ENCODE measurements at places on chromosomes 11 and 22.

DNA sequence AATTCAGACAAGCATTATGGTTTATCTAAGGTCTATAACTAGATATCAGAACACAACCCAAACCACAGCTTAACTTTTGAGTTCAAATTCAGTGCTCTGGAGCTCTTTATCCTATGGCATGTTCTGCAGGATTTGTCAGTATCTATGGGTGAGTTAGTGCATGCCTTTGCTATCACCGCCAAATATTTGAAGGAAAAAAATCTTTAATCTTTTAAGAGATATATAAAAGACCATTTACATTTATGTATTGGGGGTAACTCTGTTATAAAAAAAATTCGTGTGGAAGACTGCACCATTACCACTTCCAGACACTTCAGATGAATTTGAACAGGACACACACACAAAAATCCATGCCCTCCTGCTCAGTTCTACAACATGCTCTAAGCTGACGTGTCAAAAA lies 313.5 kb upstream of the CHORDC1 start:
- no peak for DNase-seq

DNA sequence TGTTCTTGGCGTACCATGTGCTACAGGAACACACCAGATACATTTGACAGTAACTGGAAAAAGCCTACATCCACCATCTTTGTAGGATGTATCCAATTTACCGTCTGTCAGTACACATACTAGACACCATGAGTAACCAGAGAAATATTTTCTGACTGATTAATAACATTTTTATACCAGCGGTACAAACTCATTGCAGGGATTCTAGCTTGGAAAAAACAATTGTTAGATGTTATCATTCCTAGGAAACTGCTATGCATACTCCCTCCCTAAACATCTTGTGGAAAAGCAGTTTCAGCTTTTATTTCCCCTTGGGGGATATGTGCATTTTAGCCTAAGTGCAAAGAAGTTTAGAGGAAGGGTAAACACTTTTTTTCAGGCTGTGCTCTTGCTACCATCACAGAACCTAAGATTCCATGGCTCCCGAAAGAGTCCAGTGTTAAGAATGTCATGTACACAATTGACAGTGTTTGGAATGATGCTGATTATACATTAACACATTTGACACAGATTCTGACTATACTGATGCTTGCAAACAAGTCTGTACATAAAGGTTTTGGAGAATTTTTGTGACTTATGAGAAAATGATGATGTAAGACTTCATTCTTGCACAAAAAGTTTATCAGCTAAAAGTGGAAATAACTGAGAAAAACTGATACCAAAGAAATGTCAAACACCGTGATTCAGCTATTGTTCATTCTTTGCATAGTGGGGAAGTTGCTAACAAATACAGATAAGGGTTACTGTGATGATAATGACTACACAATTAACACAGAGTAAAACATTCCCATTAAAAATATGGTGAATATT lies 23.7 kb downstream of the NCF4 start:
- no peak for DNase-seq

DNA sequence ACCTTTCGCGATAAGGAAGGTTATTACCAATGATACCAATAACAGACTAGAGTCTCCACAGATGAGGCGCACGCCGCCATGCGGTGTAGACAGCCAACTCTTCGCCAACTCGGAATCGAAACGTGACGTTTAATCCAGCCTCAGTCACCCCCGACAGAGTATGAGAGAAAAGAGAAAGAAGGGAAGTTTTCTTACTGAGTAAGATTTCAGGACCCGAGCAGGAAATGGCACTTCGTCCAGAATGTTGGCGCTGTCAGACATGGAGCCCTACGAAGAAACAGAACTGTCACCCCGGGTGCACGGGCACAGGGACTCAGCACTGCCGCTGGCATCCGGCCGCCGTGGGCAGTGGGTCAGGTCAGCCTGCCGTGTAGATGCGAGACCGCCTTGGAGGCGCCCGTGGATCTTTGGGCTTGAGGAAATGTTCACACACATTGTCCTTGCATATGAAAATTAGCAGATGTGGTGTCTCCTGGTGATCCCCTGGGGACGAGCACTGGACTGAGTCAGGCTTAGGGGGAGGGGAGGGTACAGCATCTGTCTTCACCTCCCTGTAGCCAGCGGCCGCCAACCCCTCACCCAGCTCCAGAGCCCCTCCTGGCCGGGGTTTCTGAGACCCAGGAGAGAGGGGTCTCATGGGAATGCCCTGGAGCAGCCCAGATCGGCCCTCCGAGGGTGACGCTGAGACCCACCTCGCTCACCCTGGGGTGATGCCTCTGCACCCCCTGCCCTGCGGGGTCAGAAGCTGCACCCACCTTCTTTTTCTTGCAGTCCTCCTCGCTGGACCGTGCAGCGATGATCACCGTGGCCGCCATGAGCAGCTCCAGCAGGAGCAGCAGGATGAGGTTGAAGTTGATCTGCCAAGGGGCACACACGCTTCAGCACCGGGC lies 8.3 kb downstream of the MLC1 start:
- no peak for DNase-seq

DNA sequence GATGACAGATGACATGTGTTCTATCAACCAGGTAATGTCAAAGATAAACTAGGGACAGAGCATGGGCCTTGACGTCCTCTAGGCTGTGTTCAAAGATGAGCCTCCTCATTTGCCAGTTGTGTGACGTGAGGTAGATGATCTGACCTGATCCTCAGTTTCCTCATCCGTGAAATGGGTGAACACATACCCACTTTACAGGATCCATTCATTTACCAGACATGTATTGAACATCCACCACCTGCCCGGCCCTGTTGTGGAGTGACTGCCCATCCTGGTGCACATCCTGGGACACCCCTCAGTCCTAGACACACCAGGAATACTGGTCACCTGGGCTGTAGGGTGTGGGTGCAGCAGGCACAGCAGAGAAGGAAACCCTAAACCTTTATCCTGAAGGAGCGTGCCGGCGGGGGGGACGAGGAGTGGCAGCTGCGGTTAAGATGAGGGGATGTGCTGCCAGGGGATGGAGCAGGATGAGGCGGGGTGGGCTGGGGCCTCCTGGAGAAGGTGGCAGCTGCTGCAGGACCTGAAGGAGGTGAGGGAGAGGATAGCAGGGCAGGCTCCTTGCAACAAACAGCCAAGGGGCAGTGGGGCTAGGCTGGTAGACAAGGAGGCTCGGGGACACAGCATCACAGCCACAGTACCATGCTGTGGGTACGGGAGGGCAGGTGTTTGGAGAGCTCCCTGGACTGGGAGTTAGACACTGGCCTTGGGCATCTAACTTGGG lies 8.4 kb downstream of the CLDN5 start:
- no peak for DNase-seq

GRCh38 chr11:28938091-28938490 lies 829.9 kb downstream of the METTL15 start:
- no peak for DNase-seq

DNA sequence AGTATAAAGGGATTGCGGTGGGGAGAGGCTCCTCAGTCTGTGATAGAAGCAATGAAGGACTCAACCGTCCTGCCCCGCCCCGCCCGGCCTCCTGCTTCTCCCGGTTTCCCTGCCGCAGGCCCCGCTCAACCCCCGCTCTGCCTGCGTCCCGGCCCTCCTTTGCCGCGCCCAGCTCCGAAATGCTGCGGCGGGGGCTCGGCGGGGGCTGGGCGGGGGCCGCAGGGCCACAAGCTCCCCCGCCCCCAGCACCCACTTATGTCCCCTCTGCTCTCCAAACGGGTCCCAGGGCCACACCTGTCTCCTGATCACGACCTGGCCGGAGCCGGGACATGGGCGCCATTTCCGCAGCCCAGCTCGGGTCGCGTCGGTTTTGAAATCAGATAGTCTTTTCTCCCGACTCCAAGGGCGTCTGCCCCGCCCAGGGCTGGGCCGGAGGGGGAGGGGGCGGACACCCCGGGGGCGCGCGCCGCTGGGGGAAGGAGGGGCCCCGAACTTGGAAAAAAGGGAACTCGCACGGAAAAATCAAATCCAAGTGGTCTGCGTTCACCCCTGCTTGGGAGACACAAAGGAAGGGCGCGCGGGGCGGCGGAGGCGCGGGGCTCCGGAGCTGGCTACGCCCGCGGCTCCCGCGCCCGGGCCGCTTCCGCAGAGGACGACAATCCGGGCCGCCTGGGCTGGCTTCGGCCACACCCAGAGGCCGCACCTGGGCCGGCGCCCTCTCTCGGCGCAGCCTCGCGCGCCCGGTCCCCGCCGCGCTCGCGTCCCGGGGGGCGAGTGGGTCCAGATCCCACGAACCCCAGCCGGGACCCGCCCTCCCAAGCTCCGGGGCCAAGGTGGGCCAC lies 70.6 kb upstream of the EP300 start:
- DNase-seq: no peak

GRCh38 chr11:11975201-11976092 lies 33.0 kb downstream of the DKK3 start:
- DNase-seq: no peak

DNA sequence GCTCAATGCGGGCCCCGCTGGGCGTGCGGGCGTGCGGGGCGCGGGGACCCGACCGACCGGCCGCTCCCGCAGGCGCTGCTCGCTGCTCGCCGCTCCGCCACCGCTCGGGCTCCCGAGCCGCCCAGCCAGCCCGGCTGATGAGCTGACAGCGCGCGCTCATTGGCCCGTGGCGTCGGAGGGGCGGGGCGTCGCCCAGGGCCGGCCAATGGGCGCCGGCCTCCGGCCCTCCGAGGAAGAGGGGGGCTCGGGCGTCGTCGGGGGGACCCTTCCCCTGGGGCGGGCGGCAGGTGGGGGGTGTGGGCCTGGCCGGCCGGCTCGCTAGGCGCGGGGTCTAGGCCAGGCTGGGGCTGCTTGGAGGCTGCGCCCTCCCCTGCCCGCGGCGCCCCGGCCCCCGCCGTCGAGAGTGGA lies at the start of gene SCUBE1:
Gene SCUBE1, minus strand, starts transcription at position 111 of the 408 bp plus-strand sequence. CDS start 111 bp downstream, outside the sequence.
- DNase-seq: no peak

- DNase-seq: no peak
These were observed 53.2 kb downstream of the SPON1 start for GRCh38 chr11:14015711-14016110.

GRCh38 chr11:47843361-47844055 lies 4.6 kb downstream of the NUP160 start:
- DNase-seq: no peak

GRCh38 chr11:35623621-35624168 lies 5.4 kb downstream of the FJX1 start:
- no peak for DNase-seq

DNA sequence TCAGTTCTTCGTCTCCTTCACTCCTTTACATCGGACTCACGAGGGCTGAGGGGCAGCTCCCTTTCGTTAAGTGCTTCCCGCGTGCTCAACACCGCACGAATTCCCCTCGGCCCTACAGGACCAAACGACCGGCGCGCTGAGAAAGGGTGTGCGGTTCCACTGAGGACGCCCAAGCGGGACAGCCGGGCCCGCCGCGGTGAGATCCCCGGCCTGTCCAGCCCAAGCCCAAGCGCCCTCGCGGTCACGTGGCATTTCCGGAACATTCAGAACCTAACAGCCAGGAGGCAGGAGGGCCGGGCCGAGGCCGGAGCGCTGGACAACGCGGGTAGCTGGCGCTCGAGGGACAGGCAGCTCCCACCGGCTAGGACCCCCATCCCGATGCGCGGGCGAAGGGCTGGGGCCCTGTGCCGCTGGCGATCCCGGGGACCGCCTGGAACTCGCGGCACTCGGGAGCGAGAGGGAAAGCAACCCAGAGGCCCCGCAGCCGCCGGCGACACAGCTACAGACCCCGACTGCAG lies 737 bp upstream of the STIP1 start:
- DNase-seq: peak; percentile 42

DNA sequence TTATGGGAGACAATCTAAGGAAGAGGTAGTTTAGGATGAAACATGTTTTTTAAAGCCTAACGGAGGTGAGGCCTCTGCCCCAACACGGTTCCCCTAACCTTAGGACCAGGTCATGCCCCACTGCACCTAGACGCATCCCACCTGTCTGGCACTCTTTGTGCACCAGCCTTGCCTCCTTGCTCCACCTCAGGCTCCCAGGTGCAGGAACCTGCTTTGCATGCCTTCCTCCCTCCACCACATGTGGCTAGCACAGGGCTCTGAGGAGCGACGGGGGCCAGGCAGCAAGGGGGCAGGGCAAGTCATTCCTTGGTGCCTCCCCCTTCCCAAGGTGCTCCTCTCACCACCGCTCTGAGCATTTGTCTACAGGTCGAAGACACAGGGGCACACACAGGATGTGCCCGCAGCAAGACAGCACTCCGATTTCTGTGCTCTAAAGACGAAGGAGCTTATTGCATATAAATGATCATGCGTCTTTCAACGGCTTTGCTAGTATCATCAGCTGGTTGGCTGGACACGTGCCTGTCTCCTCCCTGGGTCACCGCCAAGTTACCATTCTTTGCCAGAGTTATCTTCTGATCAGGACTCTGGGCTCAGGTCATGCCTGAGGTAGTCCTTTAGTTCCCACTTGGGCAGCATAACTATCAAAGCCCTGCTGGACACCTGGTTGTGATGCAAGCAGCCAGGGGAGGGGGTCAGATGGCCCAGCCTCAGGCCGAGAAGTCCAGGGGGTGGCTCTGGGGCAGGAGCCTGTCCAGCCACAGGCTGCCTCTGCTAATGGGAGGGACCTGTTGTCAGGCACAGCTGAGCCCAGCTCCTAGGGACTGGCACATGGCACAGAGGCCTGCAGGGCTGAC lies 172.0 kb upstream of the NTM start:
- no peak for DNase-seq

- no peak for DNase-seq
These were observed 57.6 kb downstream of the PLEKHA7 start for GRCh38 chr11:16956538-16957153.

GRCh38 chr22:42602470-42602869 lies 12.2 kb downstream of the POLDIP3 start:
- no peak for DNase-seq

GRCh38 chr11:123196060-123196714 lies 1.1 kb upstream of the CLMP start:
- DNase-seq: no peak

DNA sequence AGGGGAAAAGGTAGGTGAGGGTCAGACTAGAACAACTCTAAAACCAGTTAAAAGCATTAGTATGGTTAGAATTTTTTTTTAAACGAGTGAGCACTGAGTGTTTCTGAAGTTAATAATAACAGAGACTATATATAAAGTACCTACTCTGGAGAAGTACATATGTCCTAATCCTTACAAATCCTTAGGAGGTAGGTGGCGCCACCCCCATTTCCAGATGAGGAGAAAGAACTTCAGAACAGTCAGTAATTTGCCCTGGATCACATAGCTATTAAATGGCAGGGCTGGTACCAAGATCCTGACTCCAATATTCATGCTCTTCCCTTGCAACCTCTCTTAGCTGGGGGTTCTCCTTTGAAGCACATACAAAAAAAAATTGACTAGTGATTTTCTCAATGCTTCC lies 80.5 kb downstream of the CLPB start:
- DNase-seq: peak; percentile 33
